NCI-H524 (cell line): ENCODE measurements at places on chromosomes 5 and 9.

DNA sequence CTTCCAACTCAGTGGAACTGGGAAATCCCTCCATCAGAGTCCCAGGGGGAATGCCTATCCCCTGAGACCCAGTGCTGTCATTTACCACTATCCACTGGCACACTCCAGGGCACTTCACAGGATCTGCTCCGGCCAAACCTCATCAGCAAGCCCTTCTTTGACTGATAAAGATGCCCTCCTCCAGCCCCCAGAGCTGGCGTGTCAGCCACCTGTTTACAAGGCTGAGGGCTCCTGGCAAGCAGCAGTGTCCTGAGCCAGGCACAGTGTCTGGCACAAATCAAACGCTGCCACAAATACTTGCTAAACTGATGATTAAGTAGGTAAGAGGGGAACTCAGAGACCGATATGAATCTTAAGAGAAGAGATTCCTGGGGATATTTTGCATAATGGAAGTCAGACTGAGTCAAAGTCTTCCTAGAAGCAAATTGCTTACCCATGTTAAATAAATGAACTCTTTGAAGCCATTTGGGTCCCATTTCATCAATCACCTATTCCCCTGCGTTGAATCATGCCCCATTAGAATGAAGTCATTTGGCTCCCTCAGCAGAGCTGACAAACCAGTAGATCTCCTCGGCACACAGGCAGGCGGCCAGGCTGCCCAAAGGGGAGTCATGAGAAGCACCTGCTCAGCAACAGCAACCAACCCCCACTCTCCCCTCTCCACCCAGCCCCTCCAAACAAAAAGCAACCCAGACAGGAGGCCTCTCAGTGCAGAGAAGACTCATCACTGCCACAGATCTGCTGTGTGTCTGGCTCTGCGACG is 97.4 kb downstream of the CDK5RAP2 start:
- no peak for DNase-seq

GRCh38 chr5:84437673-84438315 is 53.1 kb upstream of the EDIL3 start:
- DNase-seq: no peak

GRCh38 chr9:9412241-9412640 is 1200.6 kb downstream of the PTPRD start:
- DNase-seq: no peak

DNA sequence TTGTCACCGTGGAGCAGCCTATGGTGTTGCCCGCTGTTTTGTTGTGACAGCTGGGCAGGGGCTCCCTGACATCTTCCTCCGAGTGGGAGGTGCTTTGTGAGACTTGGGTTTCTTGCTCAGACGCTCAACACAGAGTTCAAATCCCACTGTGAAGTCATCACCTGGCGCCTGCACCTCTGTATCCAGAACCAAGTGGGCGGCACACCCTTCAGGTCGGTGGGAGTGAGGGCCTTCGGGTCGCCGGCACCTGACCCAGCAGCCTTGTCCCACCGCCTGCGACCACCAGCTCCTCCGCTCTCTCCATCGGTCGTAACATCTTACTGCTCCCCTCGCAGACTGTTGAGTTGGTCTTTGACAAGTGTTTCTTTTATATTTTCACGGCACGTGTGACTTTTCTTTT is 37.6 kb upstream of the EXOC3 start:
- DNase-seq: no peak

DNA sequence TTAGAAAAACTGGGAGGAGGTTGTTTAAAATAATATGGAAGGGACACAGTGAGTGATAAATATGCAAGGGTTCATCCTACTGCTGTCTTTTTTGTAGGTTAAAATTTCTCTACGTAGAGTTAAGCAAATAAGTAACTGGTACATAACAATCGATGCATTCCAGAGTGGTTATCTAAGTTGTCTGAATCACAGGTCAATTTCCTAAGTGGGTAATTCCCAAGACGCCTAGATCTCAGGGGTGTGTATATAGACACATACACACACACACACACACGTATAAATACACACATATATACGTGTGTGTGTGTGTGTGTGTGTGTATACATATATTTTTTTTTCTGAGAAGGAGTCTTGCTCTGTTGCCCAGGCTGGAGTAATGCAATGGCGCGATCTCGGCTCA is 22.3 kb downstream of the CAAP1 start:
- no peak for DNase-seq

- DNase-seq: peak; percentile 65
Observed at GRCh38 chr9:1960342-1961042, 54.7 kb upstream of the SMARCA2 start.

GRCh38 chr5:94499806-94500205 is 118.6 kb downstream of the KIAA0825 start:
- DNase-seq: peak; percentile 97

DNA sequence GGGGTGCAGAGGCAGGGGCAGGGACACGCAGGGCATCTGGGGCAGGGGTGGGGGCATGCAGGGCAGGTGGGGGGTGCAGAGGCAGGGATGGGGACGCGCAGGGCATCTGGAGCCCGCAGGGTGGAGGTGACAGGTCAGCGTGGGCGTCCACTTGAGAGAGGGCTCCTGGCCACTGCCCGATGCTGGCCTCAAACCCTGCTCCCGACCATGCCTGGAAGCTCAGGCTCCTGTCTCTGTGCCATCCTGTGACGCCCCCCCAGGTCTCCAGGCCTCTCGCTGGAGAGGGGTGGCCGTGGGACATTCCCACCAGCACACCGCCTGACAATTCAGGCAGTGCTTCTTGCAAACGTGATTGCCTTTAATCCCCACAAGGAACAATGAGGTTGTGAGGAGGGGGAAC is 33.0 kb downstream of the ZDHHC11B start:
- DNase-seq: no peak

GRCh38 chr5:116452774-116453368 is 121.8 kb downstream of the SEMA6A start:
- DNase-seq: no peak

GRCh38 chr9:113205432-113205831 is 15.6 kb downstream of the FKBP15 start:
- no peak for DNase-seq

DNA sequence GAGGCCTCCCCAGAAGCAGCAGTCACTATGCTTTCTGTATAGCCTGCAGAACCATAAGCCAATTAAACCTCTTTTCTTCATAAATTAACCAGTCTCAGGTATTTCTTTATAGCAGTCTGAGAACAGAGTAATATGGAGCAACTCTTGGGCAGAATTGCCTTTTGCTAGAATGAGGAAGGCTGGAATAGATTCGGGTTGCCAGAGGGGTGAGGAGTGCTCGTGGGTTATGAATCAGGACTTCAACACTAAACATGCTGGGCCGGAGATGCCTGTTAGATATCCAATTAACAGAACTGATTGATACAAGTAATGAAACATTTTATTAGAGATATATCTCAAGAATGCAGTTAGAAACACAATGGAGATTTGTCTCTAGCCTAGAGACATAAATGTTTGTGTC is 140.9 kb upstream of the MAP3K1 start:
- DNase-seq: no peak

- DNase-seq: no peak
Observed at GRCh38 chr9:84841931-84842330, 172.4 kb downstream of the NTRK2 start.

- no peak for DNase-seq
Observed at GRCh38 chr9:6367128-6367890, 39.1 kb downstream of the TPD52L3 start.

DNA sequence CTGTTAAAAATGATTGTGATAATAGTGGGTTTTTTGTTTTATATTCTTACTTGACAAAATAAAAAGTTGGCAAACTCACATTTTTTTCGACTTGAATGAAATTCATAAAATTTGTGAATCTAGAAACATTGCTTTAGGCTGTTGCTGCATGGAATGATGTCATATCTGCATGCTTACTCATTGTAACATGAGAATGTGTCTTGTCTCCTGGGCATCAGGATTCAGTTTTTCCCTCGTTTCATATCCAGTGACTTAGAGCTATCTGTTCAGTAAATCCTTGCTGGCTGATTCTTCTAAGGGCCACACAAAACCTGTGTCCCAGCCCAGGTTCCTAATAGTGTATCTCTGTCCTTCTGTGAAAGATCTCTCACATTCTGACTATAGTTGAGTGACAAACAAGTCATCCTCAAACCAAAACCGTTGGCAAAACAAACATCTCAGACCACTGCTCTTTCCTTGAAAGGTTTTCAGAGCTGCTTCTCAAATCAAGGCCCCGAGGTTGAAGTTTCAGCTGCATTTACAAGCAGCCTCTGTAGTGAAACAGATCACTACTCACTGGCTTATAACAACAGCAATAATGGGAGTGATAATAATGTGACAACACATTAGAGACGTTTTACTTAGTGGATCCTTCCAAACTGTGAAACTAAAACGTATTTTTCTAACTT is 95.0 kb downstream of the NPR3 start:
- DNase-seq: no peak

GRCh38 chr5:148794275-148794674 is 32.1 kb upstream of the ADRB2 start:
- no peak for DNase-seq

DNA sequence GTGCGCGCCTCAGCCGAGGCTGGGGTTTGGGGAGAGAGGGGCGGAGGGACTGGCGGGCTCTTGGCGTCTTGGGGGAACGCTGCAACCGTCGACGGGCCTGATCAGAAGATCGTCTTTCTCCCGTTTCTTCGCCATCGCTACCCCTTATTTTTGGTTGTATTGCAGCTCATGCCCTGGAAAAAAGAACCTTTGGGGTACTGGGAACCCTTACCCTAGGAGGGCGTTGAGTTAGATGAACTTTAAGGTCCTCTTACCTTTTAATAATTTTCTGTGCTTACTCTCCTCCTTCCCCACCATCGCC is 719 bp downstream of the PAIP2 start:
- DNase-seq: no peak

GRCh38 chr5:67173959-67174358 is 22.6 kb downstream of the CD180 start:
- DNase-seq: no peak

DNA sequence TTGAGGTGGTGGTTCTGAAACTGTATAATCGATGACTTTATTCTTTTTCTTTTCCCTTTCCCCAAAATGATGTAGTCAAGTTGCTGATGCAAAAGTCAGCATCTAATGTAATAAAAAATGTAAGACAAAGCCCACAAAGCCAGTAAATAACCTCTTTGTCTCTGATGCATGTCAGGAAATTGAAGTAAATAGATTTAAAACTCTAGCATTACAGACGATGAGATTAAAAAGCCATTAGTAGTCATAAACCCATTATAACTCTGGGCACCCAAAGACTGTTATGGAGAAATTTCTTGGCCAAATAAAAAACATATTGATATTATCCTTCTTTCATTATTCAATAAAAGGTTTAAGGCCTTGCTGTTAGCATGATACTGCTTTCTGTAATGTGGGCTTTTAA is 548.7 kb downstream of the TUSC1 start:
- no peak for DNase-seq

- no peak for DNase-seq
Observed at GRCh38 chr9:99431103-99431502, 209.0 kb downstream of the SEC61B start.

DNA sequence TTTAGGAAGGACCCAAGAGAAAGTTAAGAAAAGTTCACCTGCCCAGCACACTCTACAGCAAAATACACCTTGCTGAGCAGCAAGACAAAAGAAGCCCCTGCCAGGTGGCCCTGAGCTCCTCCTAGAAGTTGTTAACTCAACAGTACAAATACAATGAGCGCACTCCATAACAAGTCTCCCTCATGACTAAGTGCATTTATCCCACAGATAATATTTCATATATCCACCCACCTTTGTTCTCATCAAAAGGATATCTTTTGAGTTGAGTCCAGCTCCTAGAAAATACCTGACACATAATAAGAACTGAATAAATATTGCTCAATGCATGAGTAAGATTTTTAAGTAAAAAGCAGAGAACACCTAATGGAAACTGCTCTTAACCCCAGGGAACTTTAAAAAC is 73.3 kb downstream of the ABCA1 start:
- no peak for DNase-seq

DNA sequence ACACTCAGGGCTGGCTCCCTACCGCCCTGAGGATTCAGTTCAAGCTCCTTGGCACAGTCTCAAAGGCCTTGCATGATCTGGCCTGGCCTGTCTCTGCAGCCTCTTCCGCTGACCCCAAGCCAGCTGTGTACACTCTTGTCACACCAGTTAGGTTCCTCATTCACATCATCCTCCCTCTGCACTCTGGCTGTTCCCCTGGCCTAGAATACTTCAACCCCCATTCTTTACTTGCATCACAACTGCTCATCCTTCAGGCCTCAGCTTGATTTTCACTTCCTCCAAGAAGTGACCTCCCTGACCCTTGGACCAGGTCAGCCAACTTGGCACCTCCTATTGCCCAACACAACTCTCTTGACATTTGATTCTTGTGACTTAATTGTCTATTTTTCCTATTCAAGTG is 18.9 kb upstream of the PFDN1 start:
- DNase-seq: no peak

DNA sequence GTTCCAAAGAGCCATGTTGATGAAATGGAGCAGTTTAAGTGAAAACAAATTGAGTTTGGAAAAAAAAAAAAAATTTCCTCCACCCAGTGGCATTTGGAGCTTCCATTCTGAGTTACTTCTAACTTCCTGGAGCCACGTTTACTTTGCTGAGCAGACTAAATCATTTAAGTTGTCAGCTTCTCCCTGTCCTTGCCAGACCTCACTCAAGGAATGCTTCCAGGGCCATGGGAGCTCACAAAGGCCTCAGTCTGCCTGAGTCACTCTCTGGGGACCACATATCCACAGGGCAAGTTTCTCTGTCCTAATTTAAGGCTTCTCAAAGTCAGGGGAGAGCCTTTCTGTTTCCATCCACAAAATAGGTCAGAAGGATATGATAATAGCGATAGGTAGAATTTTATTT is 210.3 kb upstream of the TNC start:
- no peak for DNase-seq

GRCh38 chr5:146965761-146966659 is 87.5 kb upstream of the PPP2R2B start:
- peak; percentile 81 for DNase-seq

- DNase-seq: no peak
Observed at GRCh38 chr9:83473488-83473971, 64.7 kb downstream of the FRMD3 start.

DNA sequence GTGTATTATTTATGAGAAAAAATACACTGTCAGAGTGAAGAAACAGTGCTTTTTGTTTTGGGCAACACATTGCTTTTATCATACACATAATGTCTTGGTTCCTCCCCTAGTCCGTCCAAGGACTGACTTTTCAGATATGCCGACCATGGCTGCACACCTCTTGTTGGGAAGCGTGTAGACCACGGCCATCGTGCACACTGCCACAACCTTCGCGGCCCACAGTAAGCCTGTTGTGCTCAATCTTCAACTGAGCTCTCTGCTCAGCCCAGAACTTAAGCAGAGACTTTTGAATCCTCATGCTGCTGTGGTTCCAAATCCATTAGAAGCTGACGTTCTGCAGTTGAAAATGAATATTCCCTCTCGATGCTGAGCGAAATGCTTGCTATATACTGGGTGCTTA is 157.6 kb upstream of the IRX2 start:
- no peak for DNase-seq

GRCh38 chr9:70257991-70258691 is 637 bp upstream of the SMC5 start:
- peak; percentile 34 for DNase-seq

DNA sequence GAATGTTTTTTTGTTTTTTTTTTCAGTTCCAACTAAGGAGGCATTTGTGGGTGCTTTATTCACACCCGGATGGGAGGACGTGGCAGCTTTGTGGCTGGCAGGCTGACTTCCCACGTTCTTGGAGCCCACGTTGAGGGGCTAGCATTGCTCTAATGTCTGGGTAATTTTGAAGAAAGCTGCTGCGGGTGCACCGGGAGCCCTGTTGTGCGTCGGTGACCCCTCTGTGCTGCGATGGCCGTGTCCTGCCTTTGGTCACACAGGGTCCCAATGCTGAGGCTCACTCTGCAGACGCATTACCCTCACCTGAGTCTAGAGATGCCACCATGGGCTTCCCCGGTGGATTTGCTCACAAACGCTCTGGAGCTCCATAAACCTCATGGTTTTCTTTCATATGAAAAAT is 34.2 kb downstream of the NDUFS6 start:
- no peak for DNase-seq
